Stimulated activated CD8-positive, alpha-beta memory T cell treated with anti-CD3 and anti-CD28 coated beads, Interleukin-4, amount 100 ng/mL, for 4 hours (primary cell): ENCODE measurements at places on chromosomes 5 and 9.

DNA sequence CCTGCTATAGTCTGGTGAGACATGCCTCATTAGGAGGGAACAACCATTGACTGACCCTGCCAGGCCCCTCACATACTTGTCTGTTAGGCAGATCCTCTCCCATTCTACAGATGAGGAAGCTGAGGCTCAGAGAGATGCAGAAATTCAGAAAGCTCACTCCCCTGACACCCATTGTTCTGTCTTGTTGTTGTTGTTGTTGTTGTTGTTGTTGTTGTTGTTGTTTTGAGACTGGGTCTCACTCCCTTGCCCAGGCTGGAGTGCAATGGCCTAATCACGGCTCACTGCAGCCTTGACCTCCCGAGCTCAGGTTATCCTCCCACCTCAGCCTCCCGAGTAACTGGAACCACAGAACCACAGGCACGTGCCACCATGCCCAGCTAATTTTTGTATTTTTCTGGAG lies 13.1 kb upstream of the CFAP157 start:
- DNase-seq, result no peak

- DNase-seq, result no peak
These were observed 36.7 kb upstream of the CTNNA1 start for GRCh38 chr5:138716456-138716924.

GRCh38 chr9:7536310-7536939 lies 263.2 kb downstream of the DMAC1 start:
- no peak for DNase-seq

DNA sequence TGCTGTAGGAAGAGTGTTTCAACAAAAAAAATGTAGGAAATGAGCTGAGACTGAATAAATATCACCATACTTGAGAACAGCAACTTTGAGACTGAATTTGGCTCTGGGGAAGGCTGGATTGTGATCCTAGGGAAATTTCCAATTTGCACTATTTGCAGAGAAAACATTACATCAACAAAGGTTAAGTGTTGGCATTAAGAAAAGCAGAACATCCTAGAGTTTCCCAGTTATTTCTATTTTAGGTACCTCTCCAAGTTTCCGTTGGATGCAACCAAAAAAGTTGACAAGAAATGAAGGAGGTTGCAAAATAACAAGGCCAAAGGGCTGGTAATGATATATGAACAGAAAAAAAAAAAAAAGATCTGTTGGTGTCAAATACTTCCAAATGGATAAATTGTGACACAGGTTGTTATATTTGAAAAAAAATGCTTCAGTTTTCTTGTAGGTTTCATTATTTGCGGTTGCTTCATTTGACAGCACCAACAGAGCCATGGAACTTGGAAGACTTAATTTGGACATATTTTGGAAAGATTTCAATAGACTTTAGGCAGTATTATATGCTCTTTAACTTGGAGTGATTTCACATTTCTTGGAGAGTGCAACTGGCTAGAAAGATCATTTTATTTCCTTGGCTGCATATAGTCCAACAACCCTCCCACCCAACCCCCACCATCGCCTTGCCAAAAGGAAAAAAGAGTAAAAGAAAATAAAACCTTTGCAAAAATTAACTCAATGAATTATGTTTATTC lies 230.8 kb downstream of the ZNF608 start:
- DNase-seq, result no peak

DNA sequence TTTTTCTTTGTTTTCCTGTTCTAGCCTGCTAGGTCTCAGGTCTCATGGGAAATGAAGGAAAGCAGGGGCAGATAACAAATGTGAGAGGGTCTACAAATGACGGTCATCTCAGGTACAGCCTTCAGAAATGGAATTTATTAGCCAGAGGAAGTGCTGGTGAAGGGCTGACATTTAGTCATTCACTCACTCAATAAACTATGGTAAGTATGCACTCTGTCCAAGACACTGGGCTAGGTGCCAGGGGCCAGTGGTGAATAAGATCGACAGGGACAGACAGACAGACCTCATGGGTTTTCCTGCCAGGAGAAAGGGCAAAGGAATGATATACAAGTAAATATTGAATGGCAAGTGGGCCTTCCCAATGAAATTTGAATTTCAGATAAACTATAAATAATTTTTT lies 6.3 kb downstream of the PDE6A start:
- no peak for DNase-seq

DNA sequence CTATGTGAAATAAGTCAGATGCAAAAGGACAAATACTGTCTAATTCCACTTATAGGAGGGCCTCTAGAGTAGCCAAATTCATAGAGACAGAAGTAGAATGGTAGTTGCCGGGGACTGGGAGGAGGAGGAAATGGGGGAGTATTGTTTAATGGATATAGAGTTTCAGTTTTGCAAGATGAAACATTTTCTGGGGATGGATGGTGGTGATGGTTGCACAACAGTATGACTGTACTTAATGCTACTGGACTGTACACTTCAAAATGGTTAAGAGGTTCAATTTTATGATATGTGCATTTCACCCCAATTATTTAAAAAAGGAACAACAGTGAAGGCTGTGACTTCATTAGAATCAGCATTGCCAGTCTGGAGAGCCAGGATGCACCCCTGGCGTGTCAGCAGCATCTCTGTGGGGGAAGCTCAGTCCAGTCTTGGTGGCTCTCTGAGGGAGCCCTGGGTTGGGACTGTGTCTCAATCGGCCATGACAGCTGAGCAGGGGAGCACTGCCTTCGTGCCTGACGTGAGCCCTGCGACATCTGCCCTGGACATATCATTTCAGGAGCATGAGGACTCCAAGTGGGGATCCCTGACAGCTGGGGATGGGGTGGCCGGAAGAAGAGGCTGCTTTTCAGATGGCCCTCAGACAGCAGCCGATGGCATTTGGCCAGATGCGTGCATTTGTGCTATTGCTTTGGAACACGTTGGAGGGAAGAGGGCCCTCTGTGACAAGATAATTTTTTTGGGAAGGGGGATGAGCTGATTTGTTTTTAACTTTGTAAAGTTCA lies 130.8 kb upstream of the STC2 start:
- no peak for DNase-seq

GRCh38 chr5:174491265-174491664 lies 233.1 kb upstream of the MSX2 start:
- no peak for DNase-seq

- DNase-seq, result no peak
These were observed at the start of gene BNC2 for GRCh38 chr9:16870596-16871335. Gene BNC2 (minus strand): TSS chr9:16870670. CDS start chr9:16870648, 22 bp downstream.

DNA sequence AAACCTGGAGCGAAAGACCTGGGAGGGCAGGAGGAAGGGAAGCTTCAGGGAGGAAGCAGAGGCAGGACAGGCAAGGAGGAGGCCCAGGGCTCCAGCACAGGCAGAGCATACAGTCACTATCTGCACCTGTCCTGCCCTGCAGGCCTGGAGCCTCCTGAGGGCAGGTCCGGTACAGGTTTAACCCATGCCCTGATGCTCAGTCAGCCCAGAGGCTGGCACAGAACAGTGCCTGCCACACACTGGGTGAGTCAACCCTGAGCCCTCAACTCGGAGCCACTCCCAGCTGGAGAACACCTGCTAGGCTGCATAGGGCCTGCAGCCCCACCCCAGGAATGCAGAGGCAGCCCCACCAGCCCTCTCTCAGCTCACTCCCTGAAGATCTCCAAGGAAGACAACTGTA lies 161.5 kb upstream of the PHYKPL start:
- DNase-seq, result no peak
